ENCODE measurements at places on chromosomes 6 and 20.

GRCh38 chr20:3710703-3711483 lies 1.5 kb downstream of the SIGLEC1 start:
- peak; percentile 49 for DNase-seq

DNA sequence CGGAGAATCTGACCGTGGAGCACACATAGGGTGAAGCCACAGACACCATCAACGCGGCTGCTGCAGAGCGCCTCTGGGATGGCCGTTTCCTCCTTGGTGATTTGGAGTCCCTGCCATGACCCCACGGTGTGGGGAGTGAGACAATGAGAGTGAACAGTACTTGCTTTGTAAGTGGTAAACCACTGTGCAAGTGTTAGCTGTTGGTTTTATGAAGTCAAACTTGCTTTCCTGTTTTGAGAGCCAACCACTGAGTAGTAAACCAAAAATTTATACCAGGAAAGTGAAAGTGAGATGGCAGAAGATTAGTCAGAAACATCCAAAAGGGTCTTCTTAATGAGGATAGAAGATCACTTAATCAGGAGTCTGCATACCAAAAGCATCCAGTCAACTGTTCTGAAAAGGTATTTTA lies 160.7 kb downstream of the FOXC1 start:
- no peak for DNase-seq

DNA sequence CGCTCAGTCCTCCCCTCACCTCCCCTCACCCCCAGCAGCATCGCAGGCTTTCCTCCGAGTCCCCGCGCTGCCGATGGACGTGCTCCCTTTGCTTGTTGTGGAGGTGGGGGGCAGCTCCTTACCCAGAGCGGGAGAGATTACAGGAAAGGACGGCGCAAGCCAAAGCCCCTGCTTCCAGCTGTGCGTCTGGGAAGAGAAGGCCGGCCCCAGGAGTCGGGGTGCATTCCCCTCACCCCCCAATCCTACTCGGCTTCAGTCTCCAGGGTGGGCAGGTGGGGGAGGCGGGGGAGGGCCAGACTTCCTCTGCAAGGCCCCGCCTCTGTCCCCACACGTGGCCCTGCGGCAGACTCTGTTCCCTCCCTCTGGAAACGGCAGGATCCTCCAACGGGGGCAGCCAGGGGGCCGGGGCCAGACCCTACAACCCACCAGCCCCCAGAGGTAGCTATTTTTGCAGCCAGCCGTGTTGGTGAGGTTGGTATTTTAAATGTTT lies 43.6 kb downstream of the NTSR1 start:
- no peak for DNase-seq

DNA sequence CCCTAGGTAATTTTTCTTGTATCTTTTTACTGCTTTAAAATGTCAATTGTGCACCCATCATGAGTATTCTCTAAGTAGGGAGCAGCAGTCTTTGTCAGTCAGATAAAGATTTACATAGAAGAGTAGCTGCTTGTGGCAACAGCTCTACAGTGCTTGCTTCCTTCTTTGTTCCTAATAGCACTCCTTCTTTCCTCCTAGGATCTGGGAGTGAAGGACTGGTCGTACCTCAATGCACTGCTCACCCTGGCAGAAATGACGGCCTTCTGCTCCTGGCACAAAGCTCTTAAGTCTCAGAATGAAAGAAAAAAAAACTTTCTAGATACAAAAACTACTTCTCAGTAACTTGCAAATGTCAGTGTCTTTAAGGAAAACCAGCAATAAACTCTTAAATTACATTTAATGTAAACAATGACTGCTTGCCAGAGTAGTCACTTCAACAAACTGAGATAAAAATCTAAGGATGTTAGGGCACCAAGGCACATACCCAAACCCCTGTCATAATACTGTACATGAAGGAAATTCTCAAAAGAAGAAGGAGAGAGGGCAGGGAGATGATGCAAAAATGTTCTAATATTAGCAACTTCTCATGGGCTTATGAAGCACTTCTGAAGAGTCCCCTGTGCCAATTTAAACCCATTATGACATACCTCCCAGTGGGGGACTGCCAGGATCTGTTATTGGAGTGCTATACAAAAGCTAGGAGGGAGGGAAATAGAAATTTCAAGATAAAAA lies 34.0 kb downstream of the NCOA6 start:
- peak; percentile 59 for DNase-seq

- DNase-seq: no peak
Observed at GRCh38 chr6:158630938-158631616, 13.5 kb downstream of the DYNLT1 start.

- no peak for DNase-seq
Observed at GRCh38 chr6:45661661-45662060, 283.9 kb upstream of the SUPT3H start.

DNA sequence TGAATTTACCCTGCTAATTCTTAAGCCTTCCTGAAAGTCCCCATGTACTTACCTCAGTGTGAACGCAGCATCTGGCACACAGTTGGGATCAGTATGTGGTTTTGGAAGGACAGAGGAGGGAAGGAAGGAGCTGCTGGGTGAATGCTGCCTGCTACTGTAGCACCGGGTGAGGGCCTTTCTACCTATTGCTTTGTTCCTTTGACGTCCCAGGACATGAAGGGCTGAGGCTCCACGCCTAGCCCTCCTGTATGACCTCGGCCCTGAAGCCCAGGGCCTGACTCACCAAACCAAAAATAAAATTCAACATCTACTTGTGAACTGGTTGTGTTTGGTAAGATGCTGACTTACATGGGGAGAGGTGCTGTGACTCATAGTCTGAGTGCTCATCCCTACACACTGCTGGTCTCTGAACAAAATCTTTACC lies 51.1 kb downstream of the ARID1B start:
- DNase-seq: peak; percentile 41

GRCh38 chr6:145531822-145532221 lies 203.5 kb downstream of the EPM2A start:
- DNase-seq: no peak

DNA sequence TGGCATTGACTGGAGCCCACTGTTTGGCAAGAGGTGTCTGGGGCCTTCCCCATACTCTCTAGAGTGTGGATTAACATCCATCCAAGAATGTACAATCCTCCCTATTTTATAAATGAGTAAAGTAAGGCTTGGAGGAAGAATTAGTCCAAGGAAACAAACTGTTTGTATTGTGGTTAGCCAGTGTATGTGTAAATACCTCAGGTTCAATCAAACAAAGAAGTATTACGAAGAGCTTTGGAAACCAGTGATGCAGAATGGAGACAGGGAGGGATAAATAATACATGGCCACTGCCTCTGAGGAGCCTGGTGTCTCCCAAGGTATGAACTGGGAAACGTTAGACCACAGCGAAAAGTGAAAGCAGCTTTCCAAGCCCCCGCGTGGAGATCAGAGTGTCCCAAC lies 226.6 kb upstream of the RIN2 start:
- DNase-seq: no peak

DNA sequence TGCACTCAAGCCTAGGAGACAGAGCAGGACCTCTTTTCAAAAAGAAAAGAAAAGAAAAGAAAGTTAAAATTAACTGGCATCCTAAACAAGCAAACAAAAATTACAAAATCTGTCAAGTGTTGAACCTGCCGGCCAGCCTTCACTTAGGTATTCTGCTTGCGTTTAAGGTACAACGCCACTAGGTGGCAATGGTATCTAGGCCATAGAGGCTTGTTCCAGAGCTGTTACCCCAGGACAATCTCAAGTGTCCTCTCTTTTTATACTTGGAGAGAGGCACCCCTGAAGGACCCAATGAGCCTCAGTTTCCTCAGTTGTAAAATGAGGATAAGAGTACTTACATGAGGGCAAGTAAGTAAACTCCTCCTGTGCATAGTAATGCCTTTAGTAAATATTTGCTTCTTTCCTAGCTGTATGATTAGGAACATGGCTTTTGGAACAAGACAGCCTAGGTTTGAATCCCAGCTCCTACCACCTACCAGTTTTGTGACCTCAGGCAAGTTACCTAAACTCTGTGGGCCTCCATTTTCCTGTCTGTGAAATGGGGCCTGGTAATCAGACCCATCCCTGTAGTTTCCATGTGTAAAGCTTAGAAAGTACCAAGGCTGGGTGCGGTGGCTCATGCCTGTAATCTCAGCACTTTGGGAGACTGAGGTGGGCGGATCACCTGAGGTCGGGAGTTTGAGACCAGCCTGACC lies 5.8 kb upstream of the PACSIN1 start:
- DNase-seq: peak; percentile 67
